ENCODE measurements at places on chromosomes 5 and 9.

GRCh38 chr9:84136119-84136868, 155.7 kb downstream of the RMI1 start:
- DNase-seq = no peak

- DNase-seq = no peak
These were observed 41.1 kb upstream of the TEX48 start for GRCh38 chr9:114722937-114723620.

DNA sequence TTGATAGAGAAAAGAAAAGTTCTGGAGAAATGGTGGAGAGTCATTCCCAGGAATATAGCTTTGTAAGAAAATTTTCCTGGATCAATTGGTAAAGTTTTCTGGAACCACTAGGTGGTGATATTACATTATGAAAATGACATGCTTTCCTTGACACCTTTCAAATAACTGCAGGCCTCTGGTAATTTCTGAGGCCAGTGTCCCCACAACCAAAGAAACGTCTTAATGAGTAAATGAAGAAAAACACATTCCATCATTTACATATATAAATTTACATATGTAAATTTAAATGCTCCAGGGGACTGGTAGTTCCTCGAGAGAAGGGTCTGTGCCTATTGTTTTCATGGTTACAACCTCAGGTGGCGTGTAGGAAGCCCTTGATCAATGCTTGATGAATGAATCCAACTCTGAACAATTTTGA, 17.2 kb upstream of the RGS3 start:
- no peak for DNase-seq

GRCh38 chr9:91900055-91900796, 49.8 kb downstream of the ROR2 start:
- no peak for DNase-seq

- DNase-seq = no peak
These were observed 455 bp downstream of the OLFM1 start for GRCh38 chr9:135087899-135088347.

DNA sequence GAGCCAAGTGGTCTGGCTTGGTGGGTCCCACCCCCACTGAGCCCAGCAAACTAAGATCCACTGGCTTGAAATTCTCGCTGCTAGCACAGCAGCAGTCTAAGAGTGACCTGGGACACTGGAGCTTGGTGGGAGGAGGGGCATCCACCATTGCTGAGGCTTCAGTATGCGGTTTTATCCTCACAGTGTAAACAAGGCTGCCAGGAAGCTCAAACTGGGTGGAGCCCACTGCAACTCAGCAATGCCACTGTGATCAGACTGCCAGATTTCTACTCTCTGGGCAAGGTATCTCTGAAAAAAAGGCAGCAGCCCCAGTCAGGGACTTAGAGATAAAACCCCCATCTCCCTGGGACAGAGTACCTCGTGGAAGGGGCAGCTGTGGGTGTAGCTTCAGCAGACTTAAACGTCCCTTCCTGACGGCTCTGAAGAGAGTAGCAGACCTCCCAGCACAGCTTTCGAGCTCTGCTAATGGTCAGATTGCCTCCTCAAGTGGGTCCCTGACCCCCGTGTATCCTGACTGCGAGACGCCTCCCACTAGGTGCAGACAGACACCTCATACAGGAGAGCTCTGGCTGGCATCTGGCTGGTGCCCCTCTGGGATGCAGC, 18.2 kb upstream of the STK32A start:
- DNase-seq = no peak

GRCh38 chr9:72533322-72533721, 11.9 kb downstream of the TMC1 start:
- no peak for DNase-seq

DNA sequence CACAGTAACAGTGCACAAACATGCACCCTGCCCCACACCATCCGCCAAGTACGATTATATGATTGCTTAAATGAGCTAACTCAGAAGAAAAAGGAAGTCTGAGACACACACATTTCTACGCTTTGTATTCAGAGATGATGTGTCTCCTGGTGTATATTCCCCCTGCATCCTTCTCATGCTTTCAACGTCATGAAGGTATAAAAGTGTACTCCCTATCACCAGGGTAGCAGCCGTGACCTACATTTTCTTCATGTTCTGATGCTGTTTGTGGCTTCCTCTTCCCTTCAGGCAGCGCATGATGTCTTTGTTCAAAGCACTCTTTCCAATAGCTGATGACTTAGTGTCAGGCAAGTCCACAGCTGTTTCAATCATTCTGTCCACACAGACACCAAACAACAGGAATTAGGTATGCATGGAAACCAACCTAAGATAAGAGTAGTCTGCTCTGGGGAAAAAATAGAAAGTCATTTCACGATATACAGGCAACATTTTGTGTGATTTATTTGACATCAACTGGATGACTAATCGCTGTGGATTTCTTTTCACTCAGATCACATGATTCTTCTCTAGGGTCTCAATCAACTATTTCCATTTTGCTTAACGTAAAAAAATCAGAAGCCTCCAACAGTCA, 269.4 kb upstream of the PTGER4 start:
- DNase-seq = peak; percentile 50

DNA sequence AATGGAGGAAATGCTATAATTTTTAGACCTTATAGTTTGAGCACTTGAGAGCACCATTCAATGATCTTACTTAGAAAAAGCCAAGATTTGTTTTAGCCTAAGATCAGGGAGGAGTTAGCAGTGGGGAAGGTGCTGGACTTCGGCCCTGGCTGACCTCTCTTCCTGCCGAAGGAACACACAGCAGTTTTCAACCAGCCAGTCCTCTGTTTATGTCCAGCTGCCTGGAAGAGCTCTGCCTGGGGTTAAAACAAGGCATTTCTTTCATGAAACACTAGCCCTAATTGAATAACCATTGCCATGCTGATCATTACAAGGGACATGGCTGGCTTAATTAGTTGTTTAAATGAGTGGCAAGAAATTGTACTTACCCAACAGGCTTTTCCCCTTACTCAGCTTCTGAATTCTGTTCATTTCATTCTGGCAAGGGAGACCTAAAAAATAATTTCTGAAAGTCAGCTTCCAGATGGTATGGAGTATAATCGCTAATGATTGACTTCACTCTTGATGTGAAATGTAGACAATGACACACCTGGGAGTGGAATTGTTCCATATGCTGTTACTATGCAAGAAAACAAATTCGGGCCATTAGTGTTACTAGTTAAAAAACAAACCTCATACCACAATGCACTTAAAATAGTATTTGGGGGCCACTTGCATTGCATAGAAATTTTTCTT, 514.2 kb downstream of the SPOCK1 start:
- DNase-seq = no peak

- no peak for DNase-seq
These were observed 52.2 kb downstream of the ZNF618 start for GRCh38 chr9:113928269-113928668.

GRCh38 chr9:89407070-89407469, 88.8 kb downstream of the SECISBP2 start:
- DNase-seq = no peak

DNA sequence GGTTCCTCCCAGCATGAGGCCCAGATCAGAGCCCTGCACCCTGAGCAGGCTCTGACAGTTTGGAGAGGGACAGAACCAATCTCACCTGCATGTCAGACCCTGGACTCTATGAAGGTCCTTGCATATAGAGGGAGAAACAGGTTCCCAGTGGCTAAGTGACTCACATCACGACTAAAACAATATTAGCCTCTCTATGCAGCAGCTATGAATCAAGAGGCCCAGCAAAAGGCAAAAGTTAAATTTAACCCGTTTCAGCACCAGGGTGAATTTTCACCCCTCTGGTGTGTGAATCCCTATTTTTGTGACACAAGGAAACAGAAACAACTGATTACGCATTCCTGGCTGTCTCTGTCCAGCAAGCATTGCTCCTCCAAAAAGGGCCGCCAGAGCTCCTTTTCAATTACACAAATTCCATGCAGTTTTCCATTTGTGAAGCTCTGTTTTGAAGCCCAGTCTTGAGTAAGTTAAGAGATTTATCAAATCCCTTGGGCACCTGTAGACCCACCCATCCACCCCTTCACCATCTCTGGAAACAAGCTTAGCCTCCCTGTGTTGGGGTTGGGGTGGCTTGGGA, 136.6 kb downstream of the GABBR2 start:
- no peak for DNase-seq

DNA sequence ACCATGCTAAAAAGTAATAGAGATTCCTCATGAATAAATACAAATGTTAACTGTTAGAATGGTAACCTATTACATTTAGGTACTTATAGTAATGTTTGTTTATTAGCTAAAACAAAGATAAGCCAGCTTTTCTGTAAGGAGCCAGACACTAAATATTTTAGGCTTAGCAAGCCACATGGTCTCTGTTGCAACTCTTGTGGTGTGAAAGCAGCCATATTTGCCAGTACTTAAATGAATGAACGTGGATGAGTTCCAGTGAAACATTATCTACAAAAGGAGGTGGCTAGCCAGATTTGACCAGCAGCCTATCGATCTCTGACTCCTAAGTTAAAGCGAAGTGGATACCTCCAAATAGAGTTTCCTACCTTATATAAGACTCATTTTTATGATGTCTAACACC, 331.6 kb downstream of the CDH12 start:
- DNase-seq = no peak

GRCh38 chr5:100667161-100667630, 132.0 kb downstream of the FAM174A start:
- no peak for DNase-seq

- DNase-seq = no peak
These were observed 45.7 kb downstream of the RNF145 start for GRCh38 chr5:159163701-159164046.

DNA sequence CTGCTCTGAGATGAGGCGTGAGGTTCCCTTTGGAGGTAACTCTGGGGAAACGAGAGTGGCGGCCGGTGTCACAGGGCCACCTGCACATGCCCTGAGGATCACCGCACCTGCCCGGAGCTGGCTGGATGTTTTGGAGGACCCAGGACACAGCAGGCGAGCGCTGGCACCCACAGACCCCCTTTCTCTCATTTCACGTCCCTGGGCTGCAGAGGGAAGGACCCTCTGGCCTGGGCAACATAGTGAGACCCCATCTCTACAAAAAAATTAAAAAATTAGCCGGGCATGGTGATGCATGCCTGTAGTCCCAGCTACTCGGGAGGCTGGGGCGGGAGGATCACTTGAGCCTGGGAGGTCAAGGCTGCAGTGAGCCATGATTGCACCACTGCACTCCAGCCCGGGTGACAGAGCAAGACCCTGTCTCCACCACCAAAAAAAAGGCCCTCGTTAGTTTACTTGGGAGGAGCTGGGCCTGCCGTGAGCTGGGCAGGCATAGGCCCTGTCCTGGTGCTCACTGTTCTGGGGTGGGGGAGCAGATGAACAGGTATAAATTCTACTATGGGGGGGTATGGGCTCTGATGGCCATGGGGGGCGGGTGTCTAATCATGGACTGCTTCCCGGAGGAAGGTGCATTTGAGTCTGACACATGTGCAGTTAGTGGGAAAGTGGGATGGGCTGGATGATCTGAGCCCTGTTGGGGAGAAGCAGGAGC, 96.9 kb upstream of the RAPGEF1 start:
- no peak for DNase-seq

GRCh38 chr5:177304392-177305119, 957 bp downstream of the PRELID1 start:
- no peak for DNase-seq

All from stimulated activated CD8-positive, alpha-beta memory T cell treated with anti-CD3 and anti-CD28 coated beads, Interleukin-2, amount 100 ng/mL, for 1 hour (primary cell).